ENCODE measurements at places on chromosomes 3 and 15.

GRCh38 chr3:171181907-171182690, 155.6 kb upstream of the SLC2A2 start:
- no peak for DNase-seq

- DNase-seq: no peak
Measured at GRCh38 chr15:101028321-101028720, 109.2 kb downstream of the LRRK1 start.

DNA sequence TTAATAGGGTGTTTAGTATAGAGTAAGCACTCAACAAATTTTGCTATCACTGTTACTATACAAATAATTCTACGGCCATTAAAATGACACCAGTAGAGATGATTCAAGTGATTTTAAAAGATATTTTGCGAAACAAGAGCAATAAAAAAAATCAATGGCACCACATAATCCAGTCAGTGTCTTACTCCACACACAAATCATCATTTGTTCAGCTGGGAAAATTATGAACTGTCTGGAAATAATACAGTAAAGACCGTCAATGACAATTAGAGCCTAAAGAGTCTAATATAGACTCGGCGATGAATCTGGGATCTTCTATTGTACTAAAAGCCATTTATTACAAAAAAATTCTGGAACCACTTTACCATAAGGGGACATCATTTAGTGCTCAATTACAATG, 270.5 kb downstream of the ARRDC4 start:
- DNase-seq: no peak

- DNase-seq: peak; percentile 2
Measured at GRCh38 chr15:51647128-51647562, 24.6 kb upstream of the DMXL2 start.

DNA sequence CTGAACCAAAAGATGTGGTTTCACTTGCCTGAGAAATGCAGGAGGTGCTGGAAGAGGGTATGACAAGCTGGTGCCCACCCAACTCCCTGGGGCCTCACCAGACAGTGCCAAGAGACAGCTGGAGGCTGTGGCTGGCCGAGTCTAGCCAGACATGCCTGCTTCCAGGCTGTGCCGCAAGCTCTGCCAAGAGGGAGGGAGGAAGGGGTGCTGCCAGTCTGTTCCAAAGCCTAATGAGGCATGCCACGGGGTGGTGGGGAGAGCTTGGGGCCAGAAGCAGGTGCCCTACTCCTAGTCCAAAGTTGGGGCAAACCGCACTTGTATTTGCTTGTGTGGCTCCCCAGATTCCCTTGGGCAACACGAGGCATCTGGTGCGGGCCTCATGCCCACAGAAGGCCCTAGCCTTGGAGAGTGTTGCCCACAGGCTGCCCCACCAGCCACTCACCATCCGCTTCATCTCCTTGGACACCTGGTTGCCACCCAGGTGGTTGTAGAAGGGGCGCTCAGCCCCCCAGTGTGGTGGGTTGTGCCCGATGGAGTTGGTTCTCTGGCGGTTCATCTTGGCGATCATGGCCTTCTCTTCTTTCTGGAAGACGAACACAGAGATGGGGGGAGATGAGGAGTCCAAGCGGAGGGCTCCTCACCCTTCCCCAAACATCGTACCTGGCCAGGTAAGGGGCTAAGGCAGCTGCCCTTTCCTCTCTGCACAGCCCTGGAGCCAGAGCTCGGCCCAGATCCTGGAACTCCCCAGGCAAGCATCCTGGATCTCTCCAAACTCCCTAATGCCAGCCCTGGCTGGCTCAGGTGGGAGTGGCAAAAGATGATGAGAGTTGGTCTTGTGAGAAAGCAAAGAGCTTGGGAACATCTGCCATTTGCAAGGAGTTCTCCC, 123.4 kb downstream of the SEC22A start:
- DNase-seq: no peak

DNA sequence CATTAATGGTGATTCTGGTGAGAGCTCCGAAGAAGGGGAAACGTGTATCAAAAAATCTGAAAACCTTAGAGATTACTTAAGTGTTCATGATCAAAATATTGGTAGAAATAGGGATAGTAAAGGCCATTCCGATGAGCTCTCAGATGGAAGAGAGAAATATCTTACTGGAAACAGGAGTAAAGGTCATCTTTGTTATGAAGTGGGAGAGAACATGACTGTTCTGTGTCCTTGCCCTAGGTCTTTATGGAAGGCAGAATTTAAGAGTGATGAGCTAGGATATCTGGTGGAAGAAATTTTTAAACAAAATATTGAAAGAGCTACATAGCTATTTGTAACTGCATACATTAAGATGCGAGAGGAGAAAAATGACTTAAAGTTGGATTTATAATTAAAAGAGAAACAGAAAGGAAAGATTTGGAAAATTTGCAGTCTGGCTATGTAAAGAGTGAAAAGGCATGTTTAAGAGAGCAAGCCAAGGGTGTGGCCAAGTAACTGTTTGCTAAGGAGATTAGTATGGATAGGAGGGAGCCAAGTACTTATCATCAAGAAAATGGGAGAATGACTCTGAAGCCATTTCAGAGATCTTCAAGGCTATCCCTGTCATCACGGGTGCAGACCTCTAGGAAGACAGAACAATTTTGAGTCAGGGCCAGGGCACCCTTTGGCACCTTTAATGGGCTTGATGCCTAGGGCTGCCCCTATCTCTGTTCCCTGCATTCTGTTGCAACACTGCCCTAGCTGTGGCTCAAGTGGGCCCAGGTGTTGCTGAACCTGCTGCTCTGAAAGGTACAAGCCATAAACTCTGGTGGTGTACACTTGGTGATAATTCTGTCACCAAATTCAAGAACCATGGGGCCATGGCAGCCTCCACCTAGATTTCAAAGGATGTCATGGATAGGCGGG, 27.3 kb downstream of the SLMAP start:
- DNase-seq: no peak
